ENCODE measurements at places on chromosomes 1 and 21.
A peak's percentile ranks its signal among the peaks of the same experiment; 100 is the strongest.

- DNase-seq, result no peak
These were observed 255.9 kb downstream of the LMO4 start for GRCh38 chr1:87584586-87584985.

DNA sequence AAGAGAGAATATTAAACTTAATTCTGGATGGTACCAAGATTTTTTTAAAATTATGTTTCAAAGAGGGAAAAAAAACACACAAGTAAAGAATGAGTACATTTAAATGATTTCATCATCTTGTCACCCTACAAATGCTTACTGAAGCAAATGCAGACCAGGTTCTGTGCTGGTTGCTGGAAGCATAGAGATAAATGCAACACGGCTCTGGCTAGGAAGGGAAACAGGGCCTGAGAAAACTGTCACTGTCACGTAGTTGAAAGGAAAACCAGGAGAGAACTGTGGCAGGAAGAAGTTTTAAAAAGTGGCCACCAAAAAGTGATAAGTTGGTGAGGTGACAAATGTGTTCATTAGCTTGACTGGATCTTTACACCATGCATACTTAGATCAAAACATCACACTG, 336.9 kb upstream of the NFIA start:
- DNase-seq, result no peak

- DNase-seq, result no peak
These were observed 607.0 kb downstream of the NPHP4 start for GRCh38 chr1:5385096-5385799.

DNA sequence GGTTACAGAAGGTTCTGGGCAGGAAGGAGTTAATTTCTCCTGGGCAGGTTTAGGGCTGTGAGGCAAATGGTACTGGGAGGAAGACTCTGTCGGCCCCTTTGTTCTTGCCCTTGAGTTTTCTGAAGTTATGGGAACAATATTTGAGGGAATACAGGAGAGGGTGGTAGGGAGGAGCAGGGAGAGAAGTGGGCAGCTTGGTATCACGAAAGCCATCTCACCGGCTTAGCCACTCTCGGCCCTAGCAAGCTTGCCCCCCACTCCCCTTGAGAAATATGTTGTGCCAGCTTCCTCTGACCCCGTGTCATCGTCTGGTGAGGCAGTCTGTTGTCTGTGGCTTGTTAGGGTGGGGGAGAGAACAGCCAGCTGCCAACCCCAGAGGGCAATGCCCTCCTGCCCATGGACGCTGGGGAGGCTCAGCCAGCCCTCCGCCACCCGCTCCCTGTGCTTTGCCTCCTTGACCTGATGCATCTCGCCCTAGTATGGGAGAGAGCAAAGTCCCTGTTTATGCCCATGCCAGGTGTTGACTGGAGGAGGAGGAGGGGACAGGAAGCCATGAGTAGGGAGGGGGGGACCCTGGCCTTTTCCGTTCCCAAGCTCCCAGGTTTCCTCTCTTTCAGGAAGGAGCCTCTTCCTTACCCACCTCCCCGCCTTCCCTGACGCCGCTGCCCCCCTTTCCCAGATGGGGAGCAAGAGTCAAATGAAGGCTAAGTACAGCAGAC, 1.2 kb downstream of the EFNA1 start:
- DNase-seq, result peak; percentile 38

DNA sequence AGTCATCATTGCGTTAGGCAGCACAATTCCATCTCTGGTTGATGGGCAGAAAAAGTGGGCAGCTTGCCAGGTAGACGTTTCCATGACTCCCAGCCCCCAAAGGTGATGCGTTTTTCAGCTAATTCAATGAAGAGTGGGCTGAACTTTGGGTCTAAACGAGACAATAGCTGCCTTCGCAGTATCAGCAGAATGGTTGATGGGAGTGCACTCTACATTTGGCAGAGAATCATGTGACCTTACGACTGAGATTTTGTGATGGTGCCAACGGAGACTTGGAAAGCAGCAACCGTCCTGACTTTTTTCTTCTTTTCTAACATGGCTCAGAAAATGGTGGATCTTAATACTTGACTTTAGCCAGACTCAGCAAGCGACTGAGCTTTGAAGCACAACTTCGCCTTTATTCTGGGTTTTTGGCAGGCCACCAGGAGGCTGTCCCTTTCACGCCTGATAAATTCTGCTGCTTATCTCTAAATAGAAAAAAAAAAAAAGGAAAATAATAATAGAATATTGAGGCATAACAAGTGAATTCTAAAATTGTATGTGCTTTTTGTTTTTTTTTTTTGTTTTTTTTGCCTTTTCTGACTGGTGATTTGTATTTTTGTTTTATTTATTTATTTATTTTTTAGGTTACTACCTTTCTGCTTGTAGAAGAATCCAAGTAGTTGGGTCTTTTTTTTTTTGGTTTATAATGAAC, 804.8 kb downstream of the USP25 start:
- peak; percentile 82 for DNase-seq

DNA sequence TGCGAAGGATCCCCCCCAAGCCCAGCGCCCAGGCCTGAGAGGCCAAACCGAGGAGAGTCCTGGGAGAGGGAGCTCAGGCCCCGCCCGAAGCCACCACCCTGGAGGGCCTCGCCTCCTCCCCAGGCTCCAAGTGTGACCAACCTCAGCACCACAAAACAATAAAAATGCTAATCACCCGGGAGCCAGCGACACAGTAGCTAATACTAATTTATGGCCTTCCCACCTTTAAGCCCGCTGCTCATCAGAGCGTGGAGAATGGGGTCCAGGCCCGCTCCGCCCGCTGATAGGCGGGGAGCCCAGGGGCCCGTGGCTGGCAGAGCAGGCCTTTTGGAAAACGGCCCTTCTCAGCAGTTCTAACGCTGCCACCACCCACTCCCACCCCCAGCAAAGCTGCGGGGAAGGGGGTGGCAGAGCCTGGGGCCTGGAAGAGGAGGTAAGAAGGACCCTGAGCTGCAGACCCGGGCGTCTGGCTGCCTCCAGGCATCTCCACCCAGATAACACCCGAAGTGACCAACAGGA, 20.4 kb upstream of the TAS1R2 start:
- DNase-seq, result no peak

- DNase-seq, result no peak
These were observed 263.9 kb downstream of the NTNG1 start for GRCh38 chr1:107404756-107405155.

DNA sequence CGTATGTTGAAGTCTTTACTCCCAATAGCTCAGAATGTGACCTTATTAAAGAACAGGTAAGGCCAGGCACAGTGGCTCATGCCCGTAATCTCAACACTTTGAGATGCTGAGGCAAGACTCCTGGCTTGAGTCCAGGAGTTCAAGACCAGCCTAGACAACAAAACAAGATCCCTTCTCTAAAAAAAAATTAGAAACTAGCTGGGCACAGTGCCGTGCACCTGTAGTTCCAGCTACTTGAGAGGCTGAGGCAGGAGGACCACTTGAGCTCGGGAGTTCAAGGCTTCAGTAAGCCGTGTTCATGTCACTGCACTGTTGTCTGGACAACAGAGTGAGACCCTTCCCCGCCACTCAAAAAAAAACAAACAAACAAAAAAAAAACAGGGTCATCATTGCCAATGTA, 171.3 kb downstream of the RERE start:
- no peak for DNase-seq

DNA sequence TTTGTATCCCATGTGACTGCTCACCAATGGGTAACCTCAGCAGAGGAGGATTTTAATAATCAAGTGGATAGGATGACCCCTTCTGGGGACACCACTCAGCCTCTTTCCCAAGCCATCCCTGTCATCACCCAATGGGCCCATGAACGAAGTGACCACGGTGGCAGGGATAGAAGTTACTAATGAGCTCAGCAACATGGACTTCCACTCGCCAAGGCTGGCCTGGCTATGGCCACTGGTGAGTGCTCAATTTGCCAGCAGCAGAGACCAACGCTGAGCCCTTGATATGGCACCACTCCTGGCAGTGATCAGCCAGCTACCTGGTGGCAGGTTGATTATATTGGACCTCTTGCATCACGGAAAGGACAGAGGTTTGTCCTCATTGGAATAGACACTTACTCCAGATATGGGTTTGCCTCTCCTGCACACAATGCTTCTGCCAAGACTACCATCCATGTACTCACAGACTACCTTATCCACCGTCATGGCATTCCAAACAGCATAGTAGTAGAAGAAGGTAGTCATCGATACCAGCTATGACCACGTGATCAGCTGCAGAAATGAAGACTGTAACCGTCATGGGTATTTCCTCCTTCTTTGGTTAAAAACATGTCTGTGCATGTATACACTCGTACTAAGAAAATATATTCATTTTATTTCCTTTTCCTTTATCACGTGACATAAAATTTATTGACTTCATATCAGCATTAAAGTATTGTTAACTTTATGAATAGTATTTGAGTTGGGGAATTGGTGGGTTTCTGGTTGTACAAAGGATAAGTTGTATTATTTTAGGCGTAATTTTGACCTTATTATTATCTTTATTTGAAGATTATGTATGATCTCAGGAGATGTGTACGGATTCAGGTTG, 562.6 kb downstream of the PTPRU start:
- DNase-seq, result no peak

DNA sequence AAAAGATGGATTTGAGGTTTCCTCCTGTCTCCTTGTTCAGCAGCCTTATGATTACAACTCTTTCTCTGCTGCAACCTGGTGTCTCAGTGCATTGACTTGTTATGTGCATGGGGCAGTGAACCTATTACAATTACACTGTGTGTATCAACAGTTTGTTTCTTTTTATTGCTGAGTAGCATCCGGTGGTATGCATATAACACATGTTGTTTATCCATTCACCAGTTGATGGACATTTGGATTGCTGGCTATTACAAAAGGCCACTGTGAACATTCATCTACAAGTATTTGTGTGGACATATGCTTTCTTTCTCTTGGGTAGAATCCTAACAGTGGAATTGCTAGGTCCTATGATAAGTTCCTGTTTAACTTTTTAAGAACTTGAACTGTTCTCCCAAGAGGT, 65.9 kb downstream of the FMO4 start:
- DNase-seq, result no peak

DNA sequence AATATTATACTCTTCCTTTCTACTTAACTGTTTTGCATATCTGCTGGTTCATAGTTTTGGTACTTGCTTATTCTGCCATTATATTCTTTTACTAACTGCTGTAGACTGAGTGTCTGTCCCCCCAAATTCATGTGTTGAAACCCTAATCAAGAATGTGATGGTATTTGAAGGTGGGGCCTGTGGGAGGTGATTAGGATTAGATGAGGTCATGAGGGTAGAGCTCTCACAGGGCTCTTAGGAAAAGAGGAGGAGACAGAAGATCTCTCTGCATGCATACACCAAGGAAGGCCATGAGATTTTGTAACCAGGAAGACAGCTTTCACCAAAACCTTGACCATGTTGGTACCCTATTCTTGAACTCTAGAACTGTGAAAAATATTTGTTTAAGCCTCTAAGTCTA, 354.1 kb upstream of the B3GALT2 start:
- no peak for DNase-seq

DNA sequence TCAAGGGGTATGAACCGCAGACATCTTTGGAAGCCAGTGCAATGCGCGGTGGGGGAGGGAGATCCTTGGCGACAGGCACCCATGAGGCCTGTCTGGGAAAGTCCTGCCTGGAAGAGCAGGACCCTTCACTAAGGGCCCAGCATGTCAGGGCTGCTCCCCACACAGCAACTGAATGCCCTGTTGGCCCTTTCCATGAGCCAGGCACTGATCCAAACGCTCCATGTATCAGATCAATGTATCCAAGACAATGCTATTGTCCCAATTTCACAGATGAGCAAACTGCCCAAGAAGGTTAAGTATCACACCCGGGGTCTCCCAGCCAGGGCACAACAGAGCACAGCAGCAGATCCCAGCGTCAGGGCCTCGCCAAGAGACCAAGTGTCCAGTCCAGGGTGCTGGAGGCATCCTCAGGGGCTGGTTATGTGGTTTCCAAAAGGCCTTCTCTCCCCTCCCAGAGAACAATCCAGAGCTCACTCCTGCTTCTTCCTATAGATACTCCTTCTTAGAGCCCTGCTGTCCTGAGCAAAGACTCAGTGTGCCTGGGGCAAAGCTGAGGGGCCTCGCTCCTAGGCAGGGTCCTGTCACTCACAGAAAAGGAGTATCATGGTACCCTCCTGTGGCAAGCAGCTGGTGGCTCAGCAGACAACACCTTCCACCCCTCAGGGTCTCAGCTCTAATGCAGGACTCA, 328.0 kb downstream of the NPHP4 start:
- no peak for DNase-seq

DNA sequence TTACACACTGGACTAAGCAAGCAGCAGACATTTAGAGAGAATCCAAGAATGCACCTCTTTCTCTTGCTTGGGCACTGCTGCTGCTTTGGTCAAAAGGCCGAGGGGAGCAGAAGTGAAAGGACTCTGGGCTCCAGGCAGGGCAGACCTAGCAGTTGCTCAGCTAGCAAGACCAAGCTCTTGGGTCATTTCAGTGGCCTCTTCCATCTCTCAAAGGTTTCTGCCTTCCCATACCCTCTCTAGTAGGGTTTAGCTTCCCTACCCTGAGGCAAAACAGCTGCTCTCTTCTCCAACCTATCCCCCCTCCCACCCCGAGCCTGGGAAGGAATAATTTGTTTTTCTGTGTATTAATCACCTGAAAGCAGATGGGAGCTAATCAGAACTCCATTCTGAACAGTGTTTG, 25.8 kb downstream of the TFAP2E start:
- DNase-seq, result no peak

- DNase-seq, result no peak
These were observed 42.4 kb upstream of the ROR1 start for GRCh38 chr1:63731117-63732043.

- peak; percentile 91 for DNase-seq
These were observed 202.4 kb downstream of the HMCN1 start for GRCh38 chr1:185936641-185937040.

DNA sequence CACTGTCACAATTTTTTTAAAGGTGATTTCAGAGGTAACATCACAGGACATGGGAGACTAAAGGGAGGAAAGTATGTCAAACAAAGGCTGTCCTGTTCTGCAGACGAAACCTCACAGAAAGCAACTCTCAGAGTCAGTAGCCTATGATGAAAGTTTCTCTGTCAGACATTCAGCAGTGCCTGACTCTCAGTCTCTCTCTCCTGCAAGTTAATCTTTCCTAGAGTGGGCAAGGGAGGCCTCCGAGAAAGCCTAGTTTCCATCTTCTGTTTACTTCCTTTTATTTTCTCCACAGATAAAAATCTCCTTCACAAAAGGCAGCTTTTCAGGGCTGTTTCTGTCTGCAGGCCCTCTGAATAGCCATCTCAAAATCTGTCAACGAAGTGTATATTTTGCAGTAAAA, 24.9 kb upstream of the FMO2 start:
- no peak for DNase-seq

GRCh38 chr1:24374891-24375786, 38.4 kb downstream of the STPG1 start:
- DNase-seq, result peak; percentile 98

DNA sequence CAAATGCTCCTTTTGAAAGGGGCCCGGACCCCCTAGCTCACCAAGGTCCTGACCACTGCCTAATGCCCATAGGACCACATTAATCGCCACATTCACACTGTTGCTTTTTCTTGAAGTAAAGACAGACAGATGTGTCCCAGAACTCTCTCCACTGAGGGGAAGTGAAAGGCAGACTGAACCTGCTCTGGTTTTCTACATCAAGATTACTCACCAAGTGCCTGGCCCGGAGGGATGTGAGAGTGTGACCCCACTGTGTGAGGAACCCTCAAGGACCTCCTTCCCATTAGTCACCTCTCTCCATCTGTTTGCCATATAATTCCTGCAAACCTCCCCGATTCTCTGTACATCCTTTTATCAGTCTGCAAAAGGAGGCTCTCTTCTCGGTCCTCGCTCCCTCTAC, 381.5 kb downstream of the OMA1 start:
- no peak for DNase-seq
